ENCODE measurements at places on chromosomes 7 and 10.
A peak's percentile ranks its signal among the peaks of the same experiment; 100 is the strongest.

- DNase-seq = no peak
These were observed 36.3 kb upstream of the CDK6 start for GRCh38 chr7:92872701-92873100.

- DNase-seq = no peak
These were observed 33.1 kb downstream of the MALSU1 start for GRCh38 chr7:23332193-23332592.

- DNase-seq = no peak
These were observed 2.6 kb downstream of the COX19 start for GRCh38 chr7:972676-973309.

GRCh38 chr10:60883187-60883586 is 60.8 kb downstream of the RHOBTB1 start:
- DNase-seq = peak; percentile 12

- DNase-seq = no peak
These were observed 73.4 kb upstream of the BTBD16 start for GRCh38 chr10:122197611-122198222.

- no peak for DNase-seq
These were observed 57.2 kb downstream of the ENTPD1 start for GRCh38 chr10:95813054-95813685.

DNA sequence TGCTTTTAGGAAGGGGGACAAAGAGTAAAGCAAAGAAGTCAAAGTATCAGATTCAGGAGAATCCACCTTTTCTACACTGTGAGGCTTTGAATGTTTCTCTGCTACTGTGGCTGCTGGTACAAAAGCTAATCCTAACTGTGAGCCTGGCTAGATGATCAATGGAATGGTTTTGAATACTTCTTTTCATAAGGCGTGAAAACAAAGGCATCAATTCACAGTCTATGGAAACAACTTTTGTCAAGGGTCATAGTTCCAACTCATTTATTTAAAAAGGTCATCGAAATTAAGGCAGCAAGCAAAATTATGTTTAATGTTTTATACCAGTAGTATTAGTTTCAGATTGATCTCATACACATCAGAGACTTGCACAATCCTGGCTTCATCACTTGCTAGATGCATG is 118.1 kb downstream of the CTTNBP2 start:
- DNase-seq = no peak

- DNase-seq = no peak
These were observed 292.3 kb upstream of the PITRM1 start for GRCh38 chr10:3464760-3465405.

GRCh38 chr7:97013134-97013844 is 7.9 kb downstream of the DLX6 start:
- no peak for DNase-seq
